Mesendoderm (in vitro differentiated cells): ENCODE measurements at places on chromosomes 1 and 21.
A peak's percentile ranks its signal among the peaks of the same experiment; 100 is the strongest.

- no peak overlapping the region for H3K27ac ChIP-seq
- H3K4me1 ChIP-seq, result peaks cover 19% of the 10 kb centered on the region
- DNase-seq, result peak; percentile 79
- H3K4me3 ChIP-seq, result no peak overlapping the region
- no peaks in the 10 kb centered on the region for H3K27me3 ChIP-seq
- no peaks in the 10 kb centered on the region for H3K36me3 ChIP-seq
Measured at GRCh38 chr1:27522432-27523336, 32.7 kb upstream of the WASF2 start.

DNA sequence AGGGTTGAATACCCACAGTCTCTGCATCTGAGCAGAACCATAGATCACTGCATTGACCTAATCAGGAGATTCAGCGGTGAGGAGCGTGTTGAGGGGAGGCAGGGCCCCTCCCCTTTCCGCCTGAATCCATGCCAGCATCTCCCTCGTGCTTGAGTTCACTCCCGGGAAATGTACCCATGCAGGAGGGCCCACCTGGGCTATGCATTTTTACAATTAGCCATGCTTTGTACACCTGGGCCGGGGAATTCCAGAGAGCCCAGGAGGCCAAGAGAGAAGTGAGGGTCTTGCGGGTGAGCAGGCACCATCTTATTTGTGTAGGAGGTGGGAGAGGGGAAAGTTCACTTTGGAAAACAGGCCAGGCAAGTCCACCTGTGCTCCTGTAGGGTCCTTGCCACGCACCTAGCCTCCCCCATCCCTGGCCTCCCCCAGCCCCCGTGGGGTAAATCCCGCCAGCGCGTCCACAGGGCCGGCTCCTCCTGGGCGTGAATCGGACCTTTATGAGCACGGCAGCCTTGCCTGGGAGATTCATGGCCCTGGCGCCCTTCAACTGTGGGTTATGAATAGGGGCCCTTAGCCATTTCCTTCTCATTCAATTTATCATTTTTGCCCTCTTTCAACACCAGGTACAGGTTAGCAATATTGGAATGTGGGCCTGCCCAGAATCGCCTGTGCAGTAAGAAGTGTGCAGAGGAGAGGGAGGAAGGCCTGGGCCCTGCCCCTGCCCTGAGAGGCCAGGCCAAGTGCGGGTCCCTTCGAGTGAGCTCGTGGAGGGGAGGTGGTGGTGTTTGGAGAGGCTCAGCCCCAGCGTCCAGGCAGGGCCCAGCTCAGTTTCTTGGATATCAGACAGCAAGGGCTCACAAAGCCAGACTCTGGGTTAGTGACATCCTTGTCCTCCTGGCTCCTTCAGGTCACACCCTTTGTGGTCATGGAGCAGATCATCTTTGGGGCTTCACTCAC lies 84.4 kb upstream of the ACTRT2 start:
- H3K4me1 ChIP-seq, result no peaks in the 10 kb centered on the region
- no peak for DNase-seq
- no peak overlapping the region for H3K4me3 ChIP-seq
- no peaks in the 10 kb centered on the region for H3K36me3 ChIP-seq
- H3K27me3 ChIP-seq, result no peaks in the 10 kb centered on the region

- H3K4me3 ChIP-seq, result peak overlapping the region; percentile 84
- H3K27ac ChIP-seq, result no peak overlapping the region
- peaks cover 15% of the 10 kb centered on the region for H3K36me3 ChIP-seq
- peak; percentile 69 for DNase-seq
Measured at GRCh38 chr1:182603646-182604174, 479 bp downstream of the RGS16 start.

DNA sequence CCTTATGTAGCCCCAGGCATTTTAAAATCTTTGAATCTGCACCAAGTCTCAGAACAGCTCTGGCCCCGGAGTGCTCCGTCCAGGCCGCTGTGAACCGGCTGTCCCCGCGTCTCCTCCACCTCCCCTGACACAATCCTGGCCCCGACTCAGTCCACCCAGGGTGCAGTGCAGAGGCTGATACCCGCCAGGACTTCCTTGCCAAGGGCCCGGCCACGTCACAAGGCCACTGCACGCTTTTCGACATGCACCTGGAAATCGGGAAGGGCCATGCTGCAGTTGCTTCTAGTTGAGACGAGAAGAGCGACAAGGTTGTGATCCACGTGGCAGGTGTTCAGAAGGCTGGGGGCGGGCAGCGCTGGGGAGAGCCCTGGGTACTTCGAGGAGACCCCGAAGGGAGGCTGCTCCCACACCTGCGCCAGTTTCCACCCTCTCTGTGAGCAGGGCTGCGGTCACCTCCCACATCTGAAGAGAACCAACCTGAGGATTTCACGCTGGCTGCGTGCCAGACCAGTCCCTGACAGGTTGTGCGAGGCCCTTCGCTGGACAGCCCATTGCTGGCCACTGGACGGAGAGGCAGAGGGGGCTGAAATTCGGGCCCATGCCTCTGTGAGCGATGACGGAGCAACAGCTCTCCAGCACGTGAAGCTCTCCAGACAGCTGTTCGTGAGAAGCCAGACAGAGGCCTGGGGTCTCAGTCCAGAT lies 6.7 kb downstream of the VWA1 start:
- DNase-seq, result no peak
- H3K27me3 ChIP-seq, result no peaks in the 10 kb centered on the region
- no peaks in the 10 kb centered on the region for H3K4me1 ChIP-seq
- no peaks in the 10 kb centered on the region for H3K36me3 ChIP-seq
- no peak overlapping the region for H3K27ac ChIP-seq

DNA sequence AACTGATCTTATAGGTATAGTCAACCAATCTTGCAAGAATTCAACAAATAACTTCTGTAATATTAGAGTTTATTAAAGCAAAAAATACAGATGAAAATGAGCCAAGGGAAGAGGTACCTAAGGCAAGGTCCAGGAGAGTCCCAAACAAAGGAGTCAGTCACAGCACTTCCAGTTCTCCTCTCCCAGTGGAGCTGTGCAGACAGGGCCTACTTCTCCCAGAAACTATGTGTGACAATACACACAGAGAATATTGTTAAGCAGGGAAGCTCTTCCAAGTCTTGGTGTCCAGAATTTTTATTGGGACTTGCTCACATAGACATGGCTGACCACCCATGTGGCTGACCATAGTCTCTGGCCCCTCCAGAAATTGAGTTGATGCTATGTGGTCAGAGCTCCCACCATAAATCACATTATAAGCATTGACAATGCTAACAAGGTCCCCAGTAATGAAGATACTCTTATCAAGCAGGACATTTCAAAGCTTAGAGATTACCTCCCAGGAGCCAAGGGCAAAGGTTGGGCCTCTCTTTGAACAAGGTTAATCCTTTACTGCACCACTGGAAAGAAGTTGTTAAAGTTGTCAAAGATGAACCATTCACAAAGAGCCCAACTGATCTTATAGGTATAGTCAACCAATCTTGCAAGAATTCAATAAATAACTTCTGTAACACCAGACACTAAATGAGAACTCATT lies 3.5 kb upstream of the CD244 start:
- H3K4me1 ChIP-seq, result no peaks in the 10 kb centered on the region
- H3K4me3 ChIP-seq, result no peak overlapping the region
- H3K36me3 ChIP-seq, result no peaks in the 10 kb centered on the region
- H3K27me3 ChIP-seq, result no peaks in the 10 kb centered on the region

- H3K4me3 ChIP-seq, result no peak overlapping the region
- DNase-seq, result no peak
- H3K4me1 ChIP-seq, result no peaks in the 10 kb centered on the region
- H3K36me3 ChIP-seq, result no peaks in the 10 kb centered on the region
- H3K27me3 ChIP-seq, result no peaks in the 10 kb centered on the region
Measured at GRCh38 chr1:170578359-170578758, 46.4 kb downstream of the GORAB start.

- DNase-seq, result no peak
- H3K36me3 ChIP-seq, result no peaks in the 10 kb centered on the region
- no peak overlapping the region for H3K4me3 ChIP-seq
- no peaks in the 10 kb centered on the region for H3K4me1 ChIP-seq
- no peaks in the 10 kb centered on the region for H3K27me3 ChIP-seq
Measured at GRCh38 chr21:37210799-37211198, 56.3 kb downstream of the VPS26C start.

DNA sequence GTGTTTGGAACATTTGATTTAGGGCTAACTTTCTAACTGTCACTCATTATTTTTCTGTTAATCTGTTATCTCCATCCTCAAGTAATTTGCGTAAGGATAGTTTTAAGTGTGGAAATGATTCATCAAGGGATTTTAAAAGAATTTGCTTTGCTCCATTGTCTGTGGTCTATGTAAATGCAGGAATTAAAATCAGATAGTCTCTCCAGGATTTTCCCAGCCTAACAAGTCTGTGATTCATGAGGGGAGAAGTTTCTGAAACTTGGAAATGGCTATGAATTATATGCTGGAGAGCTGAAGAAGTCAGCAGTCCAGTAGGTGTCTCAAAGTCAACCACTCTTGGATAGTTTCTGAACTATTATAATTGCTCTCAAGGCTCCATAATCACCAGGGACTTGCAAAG lies 264.5 kb downstream of the MRPL39 start:
- no peak for DNase-seq
- H3K4me3 ChIP-seq, result no peak overlapping the region

DNA sequence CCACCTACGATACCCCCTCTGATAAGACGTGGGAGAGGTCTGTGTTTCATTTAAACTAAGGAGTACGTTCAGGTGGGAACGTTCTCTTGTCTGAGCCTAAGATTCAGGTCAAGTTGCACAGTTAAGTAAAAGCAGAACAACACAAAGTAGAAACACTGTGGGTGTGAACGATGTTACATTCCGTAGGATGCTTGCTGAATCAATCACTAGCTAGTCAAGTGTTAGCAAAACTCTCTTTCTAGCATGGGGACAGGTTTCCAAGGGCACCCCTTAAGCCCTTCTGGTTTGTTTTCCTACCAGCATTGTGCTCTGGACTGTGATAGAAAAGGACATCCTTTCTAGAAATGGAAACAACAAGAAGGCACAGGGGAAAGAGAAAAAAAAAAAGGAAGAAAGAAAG lies 13.3 kb downstream of the C1orf162 start:
- H3K27ac ChIP-seq, result no peak overlapping the region
- no peaks in the 10 kb centered on the region for H3K36me3 ChIP-seq
- no peaks in the 10 kb centered on the region for H3K4me1 ChIP-seq
- no peak for DNase-seq

GRCh38 chr1:87523466-87523865 lies 194.8 kb downstream of the LMO4 start:
- H3K27ac ChIP-seq, result no peak overlapping the region
- H3K4me1 ChIP-seq, result no peaks in the 10 kb centered on the region
- H3K36me3 ChIP-seq, result no peaks in the 10 kb centered on the region
- H3K4me3 ChIP-seq, result no peak overlapping the region

DNA sequence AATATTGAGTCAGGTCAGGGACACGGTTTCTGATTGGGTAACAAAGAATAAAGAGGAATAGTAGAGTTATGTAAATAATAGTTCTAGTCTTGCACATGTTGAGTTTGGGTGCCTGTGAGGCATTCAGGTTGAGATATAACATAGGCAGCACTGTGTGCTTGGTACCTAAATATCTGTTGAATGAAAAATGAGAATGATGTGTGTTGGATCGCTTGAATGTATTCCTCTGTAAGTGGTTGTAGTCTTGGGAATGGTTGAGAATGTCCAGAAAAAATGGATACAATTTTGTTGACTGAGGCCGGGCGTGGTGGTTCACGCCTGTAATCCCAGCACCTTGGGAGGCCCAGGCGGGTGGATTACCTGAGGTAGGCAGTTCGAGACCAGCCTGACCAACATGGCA lies 116.3 kb upstream of the HNRNPU start:
- no peak overlapping the region for H3K27ac ChIP-seq
- H3K4me3 ChIP-seq, result no peak overlapping the region

DNA sequence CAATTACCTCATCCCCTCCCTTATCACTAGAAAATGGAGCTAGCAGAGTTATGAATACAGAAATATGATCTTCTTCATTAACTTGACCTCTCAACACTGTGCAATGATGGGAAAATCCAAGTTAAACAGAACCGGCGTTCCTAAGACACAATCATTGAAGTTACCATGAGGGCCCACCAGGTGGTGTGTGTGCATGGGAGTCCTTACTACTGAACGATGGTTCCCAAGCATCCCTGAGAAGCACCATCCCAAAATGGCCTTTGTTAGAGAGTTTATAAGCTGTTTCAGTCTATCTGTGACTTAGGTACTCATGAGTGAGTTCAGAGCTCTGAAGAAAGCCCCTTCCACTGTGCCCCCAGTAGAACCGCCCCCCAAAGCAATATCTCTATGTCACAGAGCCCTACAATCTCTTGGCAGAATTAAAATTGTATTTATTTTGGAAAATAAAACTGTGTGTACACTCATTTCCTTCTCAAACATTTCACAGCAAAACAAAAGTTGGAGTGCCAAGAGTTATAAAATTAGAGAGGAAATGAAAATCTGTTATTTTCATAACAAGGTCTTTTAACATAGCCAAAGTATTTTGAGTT lies 56.8 kb downstream of the PLD5 start:
- no peak overlapping the region for H3K27ac ChIP-seq
- H3K4me3 ChIP-seq, result no peak overlapping the region
- H3K36me3 ChIP-seq, result no peaks in the 10 kb centered on the region
- no peaks in the 10 kb centered on the region for H3K27me3 ChIP-seq
- DNase-seq, result peak; percentile 71

GRCh38 chr1:30058970-30059369 lies 664.4 kb downstream of the MATN1 start:
- H3K4me3 ChIP-seq, result no peak overlapping the region
- no peaks in the 10 kb centered on the region for H3K4me1 ChIP-seq
- peak; percentile 55 for DNase-seq
- no peaks in the 10 kb centered on the region for H3K27me3 ChIP-seq

- DNase-seq, result peak; percentile 53
- H3K27me3 ChIP-seq, result no peaks in the 10 kb centered on the region
- H3K36me3 ChIP-seq, result no peaks in the 10 kb centered on the region
- H3K4me1 ChIP-seq, result no peaks in the 10 kb centered on the region
- H3K27ac ChIP-seq, result no peak overlapping the region
Measured at GRCh38 chr1:41474490-41475271, 9.8 kb downstream of the EDN2 start.

GRCh38 chr1:73886716-73887115 lies 311.3 kb downstream of the LRRIQ3 start:
- H3K27me3 ChIP-seq, result no peaks in the 10 kb centered on the region
- no peaks in the 10 kb centered on the region for H3K4me1 ChIP-seq
- no peak overlapping the region for H3K27ac ChIP-seq

DNA sequence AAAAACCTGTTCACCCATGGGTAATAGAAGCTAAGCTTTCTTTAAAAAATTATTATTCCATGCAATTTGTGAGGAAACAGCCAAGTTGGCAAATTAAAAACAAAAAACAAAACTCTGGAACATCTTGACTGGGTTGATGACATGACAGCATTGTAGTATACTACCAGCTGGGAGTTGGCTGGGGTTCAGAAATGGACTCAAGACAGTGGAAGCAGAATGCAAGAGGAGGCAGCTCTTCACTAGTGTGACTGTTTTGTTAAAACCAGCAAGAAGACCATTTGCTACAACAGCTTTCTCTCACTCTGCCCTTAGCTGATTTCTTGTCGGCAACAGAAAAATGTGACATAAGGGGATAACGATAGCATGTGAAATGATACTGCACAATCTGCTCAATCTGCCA lies 1298.9 kb upstream of the ADGRL4 start:
- no peak overlapping the region for H3K4me3 ChIP-seq
- no peaks in the 10 kb centered on the region for H3K27me3 ChIP-seq
- no peaks in the 10 kb centered on the region for H3K4me1 ChIP-seq
- H3K27ac ChIP-seq, result no peak overlapping the region
- DNase-seq, result peak; percentile 84
